Activated CD4-positive, alpha-beta T cell treated with anti-CD3 and anti-CD28 coated beads, Interleukin-2, amount 10 ng/mL, durations not matched to agents 7 days and 5 days (primary cell): ENCODE measurements at places on chromosomes 4 and X.
A peak's percentile ranks its signal among the peaks of the same experiment; 100 is the strongest.

DNA sequence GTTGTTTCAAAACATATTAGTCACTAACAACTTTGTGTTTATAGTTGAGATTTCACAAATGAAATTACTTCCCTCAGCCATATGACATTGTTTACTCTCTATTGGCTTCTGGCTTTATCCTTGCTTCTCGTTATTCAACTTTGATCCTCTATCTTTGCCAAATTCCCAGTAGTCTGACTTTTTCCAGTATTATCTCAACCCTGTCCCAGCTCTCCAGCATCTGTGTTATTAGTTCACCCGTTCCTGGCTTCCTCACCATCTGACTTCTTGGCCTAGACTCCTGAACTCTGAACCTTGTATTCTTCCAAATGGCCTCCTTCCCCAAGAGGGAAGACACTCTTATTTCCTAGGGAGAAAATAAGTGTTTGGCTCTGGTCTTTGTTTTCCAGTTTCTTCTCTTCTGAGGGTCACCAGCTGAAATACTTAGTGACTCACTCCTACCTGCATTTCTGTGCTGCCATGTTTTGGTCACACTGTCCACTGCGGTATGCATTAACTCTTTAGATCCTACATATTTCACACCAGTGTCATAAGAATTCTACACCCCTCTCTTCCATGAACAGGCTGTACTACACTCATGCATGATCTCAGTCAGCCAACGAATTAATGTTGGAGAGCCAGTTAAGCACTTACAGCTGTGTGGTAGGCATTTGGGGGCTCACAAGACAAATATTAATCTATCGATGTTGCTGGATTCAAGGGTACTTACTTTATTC lies 17.0 kb upstream of the ARHGAP24 start:
- DNase-seq, result no peak

- peak; percentile 50 for DNase-seq
Observed at GRCh38 chrX:40266490-40267333, 169.0 kb upstream of the BCOR start.

GRCh38 chr4:151143162-151143561 lies 43.7 kb downstream of the RPS3A start:
- DNase-seq, result no peak

DNA sequence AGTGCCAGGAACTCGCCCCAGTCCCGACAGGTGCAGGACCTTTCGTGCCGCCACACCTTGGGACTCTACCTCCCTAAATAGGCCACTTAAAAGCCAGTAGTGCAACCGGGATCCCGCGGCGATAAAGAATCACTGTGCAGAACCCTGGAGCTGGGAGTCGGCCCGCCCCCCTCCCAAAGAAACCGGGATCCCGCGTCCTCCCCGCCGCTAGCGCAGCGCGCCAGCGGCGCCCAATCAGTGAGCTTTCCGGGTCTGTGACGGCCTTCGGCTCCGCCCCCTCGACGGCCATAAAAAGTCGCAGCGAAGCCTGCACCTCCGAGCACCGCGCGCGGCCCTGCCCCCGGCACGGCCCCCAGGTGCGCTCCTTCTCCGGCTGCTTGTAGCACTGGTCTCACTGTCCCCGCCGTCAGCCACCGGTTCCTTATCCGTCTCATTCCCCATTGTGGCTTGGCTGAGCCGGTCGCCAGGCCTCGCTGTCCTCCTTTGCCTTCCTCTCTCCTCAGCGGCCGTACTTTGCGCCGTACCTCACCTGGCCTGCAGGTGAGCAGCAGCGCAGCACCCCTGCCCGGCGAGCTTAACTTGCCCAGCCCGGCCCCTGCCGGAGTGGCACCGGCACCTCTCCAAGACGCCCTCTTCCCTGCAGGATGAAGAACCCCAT lies at the start of gene LRAT:
LRAT (plus strand) TSS at position 318 of the 658 bp plus-strand sequence; CDS start at position 645, 327 bp downstream.
- peak; percentile 46 for DNase-seq

DNA sequence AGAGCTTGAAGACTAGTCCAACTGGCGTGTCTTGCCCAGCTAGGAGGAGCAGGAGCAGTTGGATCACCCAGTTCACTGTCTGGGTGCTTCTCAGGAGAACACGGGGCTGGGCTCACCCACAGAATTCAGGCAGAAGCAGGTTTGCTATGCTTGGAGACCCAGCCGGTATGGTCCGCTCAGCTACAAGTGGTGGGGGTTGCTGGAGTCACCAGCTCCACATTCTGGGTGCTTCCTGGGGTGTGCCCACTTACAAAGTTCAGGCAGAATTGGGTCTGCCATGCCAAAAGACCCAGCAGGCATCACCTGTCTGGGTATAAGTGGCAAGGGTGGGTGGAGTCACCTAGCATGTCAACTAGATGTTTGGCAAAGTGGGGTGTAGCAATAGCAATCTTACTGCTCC lies 1061.8 kb downstream of the PCDH19 start:
- no peak for DNase-seq

DNA sequence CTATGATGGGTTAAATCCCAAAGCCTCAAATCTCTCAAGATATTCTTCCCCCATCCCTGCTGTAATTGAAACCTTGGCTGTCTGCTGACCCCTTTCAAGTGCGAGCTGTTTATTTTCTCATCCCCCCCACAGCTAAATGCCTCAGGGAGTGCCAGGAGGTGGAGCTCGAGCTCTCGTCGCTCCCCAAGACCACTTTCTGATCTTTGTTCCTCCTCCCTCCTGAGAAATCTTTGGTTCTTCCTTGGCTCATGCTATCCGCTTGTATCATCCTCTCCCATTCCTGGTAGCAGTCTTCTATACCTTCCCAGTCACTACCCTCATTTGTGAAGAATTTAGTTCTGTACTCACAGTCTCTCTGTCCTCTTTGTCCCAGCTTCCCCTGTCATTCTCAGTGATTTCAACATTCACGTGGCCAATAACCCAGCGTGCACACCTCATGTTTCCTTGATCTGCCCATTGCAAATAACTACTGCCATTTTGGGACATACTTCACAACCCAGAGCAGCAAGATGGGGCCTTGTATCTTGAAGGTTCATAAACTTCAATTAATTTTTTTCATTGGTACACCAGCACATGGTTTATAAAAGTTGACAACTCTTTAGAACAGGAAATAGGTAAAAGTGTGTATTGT lies 9.2 kb upstream of the SLC25A43 start:
- no peak for DNase-seq

DNA sequence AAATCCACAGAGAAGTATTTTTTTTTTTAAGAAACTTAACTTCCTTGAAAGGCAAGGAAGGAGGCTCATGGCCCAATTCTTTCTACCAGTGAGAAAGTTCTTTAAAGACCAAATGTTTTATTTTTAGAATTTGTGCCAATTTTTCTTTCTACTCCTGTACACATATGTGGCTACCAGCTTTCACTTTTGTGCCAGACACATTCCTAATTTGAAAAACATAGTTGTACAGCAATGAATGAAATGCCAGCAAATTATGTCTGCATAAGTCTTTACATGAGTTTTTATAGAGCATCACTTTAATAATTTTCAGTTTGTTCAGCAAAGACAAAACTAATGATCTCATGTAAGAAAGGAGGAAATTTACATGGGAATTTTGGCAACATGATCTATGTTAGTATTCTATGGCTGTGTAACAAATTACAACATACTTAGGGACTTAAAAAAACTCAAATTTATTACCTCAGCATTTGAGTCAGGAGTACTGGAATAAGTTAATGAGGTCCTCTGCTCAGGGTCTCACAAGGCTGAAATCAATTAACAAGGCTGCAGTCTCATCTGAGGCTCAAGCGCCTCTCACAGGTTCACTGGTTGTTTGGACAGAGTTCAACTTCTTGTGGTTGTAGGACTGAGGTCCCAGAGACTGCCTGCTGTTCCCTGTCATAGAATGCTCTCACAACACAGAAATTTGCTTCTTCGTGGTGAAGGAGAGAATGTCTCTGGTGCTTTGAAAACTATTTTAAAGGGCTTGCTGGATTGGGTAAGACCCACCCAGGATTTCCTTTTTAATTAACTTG lies 678.2 kb upstream of the FAM241A start:
- no peak for DNase-seq

DNA sequence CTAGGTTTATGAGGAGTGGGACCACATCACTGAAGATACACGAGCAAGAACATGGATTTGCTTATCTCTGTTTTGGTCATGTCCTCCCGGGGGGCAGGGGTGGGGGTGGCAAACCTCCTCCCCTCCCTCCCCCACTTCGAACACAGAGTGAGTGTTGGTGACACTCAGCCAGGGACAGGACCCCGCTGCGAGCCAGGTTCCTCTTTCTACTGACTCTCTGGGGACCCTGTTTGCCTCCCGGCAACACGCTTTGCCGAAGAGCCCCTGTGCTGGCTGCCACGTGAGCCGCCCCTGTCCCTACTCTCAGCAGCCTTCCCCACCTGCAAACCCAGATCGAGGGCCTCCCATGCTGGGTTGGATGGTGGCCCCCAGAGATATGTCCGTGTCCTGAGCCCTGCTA lies 34.7 kb downstream of the P2RY8 start:
- DNase-seq, result no peak

DNA sequence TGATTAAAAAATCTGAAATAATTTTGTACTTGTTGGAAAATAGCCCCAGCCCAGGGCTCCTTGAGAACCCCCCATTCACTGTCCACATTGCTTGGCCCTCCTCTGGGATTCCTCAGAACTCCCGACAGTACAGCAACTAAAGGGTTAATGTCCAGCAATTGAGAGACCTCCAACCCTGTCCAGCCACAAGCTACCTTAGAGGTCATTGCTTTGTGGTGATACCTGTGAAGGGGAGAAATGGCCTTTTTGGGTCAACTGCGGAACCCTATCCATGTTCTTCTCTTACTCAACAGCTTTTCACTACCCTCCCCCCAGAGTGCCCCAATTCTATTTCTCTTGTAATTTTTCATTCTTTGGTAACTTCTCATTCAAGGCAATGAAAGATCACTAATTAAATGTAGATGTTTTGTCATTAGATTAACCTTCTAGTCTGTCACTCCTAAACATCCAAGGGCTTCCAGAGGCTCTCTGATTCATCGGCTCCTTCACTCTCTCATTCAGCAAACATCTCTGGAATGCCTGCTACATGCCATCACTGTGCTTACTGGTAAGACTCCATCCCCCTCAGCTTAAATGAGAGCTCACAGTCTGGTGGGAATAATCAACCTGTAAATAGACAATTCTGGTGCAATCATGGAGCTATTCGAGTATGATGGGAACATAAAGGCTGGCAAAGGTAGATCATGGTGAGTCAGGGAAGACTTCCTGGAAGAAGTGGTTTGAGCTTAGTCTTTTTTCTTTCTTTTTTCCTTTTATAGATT lies 241.4 kb upstream of the PGRMC2 start:
- DNase-seq, result no peak

- DNase-seq, result no peak
Observed at GRCh38 chr4:17033768-17034181, 135.3 kb upstream of the LDB2 start.

DNA sequence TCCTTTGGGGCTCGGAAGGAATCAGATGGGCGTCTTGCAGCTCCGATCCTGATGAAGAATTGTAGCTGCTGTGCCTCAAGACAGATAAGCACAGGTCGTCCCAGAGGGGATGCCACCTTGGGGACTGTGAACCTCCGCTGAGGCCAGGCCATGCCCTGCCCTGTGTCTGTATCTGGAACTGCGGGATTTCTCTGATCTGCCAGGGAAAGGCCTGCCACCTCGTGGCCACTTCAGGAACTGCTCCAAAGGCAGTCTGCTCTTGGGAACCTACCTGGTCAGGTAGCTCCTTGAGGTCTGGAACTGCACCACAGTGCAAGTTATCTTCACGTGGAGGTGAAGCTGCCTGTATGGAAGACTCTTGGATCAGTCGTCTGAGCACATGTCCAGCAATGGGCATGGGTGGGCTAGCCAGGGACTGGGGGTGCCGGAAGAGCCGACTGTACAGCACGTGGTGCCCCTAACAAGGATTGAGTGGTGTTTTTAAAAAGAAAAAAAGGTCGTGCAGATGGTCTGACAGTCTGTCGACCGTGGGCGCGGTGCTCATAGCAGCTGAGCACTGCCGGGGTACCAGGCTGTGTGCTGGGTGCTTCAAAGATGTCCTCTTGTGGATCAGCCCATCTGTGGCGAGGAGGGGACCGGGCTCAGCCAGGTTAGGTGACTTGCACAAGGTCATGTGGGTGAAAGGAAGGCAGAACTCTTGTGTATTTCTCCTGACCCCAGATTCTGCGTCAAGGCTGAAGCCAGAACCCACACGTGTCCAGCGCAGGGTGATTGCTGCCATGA lies 3.1 kb upstream of the GRPEL1 start:
- peak; percentile 89 for DNase-seq

GRCh38 chrX:130299279-130300009 lies 30.7 kb upstream of the ZNF280C start:
- DNase-seq, result no peak

DNA sequence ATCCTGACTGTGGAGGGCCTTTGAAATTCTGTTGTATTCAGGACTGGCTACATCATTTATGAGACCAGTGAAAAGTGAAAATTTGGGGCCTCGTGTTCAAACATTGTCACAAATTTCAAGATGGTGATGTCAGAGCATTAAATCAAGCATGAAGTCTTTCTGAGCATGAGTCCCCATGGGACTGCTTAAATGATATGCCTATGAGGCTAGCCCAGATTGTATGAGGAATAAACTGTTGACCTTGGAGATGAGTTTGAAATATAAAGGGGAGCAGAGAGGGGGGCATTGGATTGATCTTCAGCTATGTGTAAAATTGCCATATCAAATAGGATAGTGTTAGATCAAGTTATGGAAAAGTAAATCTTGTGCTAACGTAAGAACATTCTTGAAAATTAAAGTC lies 230.0 kb downstream of the SPANXN3 start:
- no peak for DNase-seq

GRCh38 chr4:165864271-165864670 lies 8.8 kb upstream of the TLL1 start:
- no peak for DNase-seq

DNA sequence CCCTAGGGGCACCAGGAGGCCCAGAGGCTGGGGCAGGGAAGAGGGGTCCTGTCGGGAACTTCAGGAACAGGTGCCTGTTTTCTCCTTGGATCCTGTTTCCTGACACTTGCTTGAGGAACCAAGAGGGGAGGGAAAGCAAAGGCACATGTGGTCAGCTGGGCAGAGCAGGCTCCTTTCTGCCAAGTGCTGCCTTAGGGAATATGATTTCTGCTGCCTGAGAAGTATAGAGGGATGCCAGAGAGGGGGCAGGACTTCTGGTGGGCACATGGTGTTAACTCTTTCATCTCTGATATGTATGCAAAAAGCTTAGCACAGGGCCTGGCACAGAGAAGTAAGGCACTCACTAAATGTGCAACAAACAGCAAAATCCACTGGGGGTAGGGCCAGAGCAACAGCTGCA lies 51.2 kb upstream of the PJA1 start:
- DNase-seq, result no peak

DNA sequence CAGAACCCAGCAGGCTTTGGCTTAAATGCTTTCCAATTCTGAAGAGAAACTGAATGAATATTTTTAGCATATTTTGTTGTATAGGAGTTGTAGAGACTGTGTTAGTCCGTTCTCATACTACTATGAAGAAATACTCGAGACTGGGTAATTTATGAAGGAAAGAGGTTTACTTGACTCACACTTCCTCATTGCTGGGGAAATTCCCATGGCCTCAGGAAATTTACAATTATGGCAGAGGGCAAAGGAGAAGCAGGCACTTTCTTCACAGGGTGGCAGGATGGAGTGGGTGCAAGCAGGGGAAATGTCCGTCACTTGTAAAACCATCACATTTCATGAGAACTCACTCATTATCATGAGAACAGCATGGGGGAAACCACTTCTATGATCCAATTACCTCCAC lies 291.7 kb downstream of the PACRGL start:
- DNase-seq, result no peak
